ENCODE measurements at places on chromosomes 11 and 22.

- no peak for DNase-seq
Observed at GRCh38 chr22:33919391-33920196, 682 bp downstream of the LARGE1 start.

DNA sequence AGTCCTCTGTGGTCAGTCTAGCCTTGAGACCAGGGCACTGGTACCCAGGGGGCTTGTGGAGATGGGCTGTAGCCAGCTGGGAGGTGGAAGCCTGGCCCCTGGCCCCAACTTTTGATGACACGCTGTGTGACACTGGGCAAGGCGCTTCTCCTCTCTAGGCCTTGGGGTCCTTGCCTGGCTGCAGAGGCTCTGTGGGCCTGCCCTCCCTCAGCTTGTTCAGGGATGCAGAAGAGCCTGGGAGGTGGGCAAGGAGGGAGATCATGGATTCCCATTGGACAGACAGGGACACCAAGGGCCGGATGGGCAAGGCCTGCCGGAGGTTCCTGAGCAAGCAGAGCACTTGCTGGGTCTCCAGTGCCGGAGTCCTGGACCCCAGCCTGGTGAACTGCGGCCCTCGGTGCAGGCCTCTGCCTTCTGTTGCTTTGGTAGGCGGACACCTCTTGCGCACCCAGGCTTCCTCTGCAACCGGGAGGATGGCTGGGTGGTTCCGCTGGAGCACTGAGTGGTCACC lies 1.3 kb upstream of the PPP2R5B start:
- no peak for DNase-seq

DNA sequence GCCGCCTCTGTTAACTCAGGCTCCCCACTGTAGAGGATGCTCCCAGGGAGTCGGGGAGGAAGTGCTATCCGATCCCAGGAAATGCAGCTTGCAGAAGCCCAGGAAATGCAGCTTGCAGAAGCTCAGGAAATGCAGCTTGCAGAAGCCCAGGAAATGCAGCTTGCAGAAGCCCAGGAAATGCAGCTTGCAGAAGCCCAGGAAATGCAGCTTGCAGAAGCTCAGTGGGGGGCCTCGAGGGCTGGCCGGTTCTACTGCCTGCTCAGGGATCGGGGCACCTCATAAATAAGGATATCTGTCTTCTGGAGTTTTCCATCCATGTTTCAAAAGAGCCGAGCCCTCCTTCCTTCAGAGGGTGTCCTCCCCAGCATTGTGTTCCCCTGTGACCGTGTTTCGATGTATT lies 25.1 kb upstream of the SMIM38 start:
- no peak for DNase-seq

DNA sequence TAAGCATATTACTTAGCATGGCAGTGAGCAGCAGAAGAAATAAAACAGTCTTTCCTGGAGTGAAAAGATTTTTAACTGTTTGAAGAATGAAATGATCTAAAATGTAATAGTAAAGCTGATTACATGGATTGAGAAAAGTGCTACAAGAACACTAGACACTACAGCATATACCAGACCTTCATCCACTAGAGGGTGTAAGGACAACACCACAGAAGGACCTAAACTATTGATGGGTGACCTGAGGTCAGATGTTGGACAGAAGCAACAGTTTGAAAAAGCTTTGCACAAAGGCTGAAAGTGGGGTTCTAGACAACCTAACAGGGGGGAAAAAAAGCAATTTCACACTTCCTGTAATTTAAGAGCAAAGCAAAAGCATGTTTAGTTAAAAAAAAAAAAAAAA lies 97.7 kb downstream of the RBFOX2 start:
- no peak for DNase-seq

- no peak for DNase-seq
Observed at GRCh38 chr11:95907476-95907875, 16.4 kb downstream of the MTMR2 start.

DNA sequence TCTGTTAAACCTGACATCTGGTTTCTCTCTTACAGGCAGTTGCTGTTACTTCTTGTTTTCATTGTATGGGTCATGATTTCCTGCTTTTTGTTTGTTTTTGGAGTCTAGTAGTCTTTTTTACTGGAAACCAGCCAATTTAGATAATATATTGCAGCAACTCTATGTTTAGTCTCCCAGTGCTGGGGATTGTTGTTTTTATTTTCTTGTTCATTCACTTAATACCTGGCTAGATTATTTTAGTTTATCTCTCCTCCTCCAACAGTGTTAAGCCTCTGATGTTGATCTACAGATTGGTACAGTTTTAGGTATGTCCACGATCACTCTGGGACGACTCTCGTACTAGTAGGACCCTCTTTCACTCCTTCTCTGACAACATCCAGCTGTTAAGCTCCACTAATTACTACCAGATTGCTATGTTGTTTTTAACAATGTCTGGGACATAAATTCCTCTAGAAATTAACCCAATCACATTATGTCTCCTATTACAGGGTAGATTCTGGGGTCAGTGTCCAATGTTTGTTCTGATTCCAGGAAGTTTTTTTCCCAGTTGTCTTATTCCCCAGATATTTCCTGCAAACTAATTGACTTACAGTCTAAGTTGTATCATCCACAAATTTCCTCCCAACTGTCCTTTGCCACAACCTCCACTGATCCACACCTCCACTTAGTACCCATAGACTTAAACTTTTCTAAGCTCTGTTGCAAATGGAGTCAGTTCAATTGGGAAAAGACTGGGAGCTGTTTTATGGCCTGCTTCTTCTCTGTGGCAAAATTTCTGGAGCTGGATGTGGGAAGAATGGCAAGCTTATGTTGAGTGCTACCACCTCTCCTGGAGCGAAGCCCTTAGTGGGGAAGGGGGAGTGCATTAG lies 1280.6 kb upstream of the CNTN5 start:
- no peak for DNase-seq

DNA sequence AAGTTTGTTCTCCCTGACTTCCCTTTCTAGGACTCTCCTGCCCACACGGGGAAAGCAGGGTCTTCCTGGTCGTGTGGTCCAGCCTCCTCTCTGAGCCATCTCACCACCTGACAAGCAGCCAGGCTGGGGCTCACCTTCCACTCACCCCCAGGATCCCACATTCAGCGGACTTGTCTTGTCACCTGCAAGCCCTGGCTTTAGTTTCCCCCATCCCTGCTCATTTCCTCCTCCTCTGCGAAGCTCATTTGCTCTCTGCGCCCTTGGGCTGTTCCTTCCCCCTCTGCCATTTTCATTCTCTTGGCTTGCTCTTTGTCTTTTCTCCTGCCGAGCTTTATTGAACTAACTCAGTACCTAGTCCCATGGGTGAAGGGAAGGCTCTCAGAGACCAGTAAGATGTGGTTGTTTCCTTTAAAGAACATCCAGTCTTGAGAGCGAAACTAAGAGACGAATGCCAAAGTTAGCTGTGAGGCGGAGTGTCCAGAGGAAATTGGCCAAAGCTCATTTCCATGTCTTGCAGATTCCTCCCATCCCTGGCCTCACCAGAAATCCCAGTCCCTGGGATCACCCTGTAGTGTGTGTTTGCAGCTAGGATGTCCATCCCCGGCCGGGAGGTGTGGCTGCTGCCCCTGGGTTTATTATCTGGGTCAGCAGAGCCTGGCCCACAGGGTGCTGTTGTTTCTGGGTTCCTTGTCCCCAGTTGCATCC lies 2.0 kb downstream of the ST14 start:
- DNase-seq = no peak
